ENCODE measurements at places on chromosomes 5 and 9. TPM values are rescaled to one million over a fixed set of nuclear protein-coding genes. Genes with fewer than 3 reads are reported as not detected.

The SV2C gene
- 3.4 TPM for total RNA-seq

The PCDHGA2 gene
- total RNA-seq: 6.1 TPM

The FOXD4L3 gene
- 0.49 TPM for total RNA-seq

The TXNDC8 gene
- not detected for total RNA-seq

The PPP3R2 gene
- total RNA-seq: not detected

The DOCK8 gene
- total RNA-seq: 18.4 TPM

The PCDHA9 gene
- 0.25 TPM for total RNA-seq

The SLC31A2 gene
- total RNA-seq: 11.5 TPM

The CKMT2 gene
- 3.4 TPM for total RNA-seq

The CDX1 gene
- total RNA-seq: not detected

GRCh38 chr5:27619982-27620381 is 581.6 kb upstream of the CDH9 start:
- no peak overlapping the region for H3K4me3 ChIP-seq
- no peaks in the 10 kb centered on the region for H3K27me3 ChIP-seq
- no peak for DNase-seq

GRCh38 chr5:149754172-149754880 is 24.2 kb downstream of the PPARGC1B start:
- no peak for DNase-seq
- H3K4me1 ChIP-seq: peaks cover 6% of the 10 kb centered on the region
- H3K27ac ChIP-seq: no peak overlapping the region
- no peaks in the 10 kb centered on the region for H3K27me3 ChIP-seq
- no peak overlapping the region for H3K4me3 ChIP-seq
- H3K36me3 ChIP-seq: no peaks in the 10 kb centered on the region

DNA sequence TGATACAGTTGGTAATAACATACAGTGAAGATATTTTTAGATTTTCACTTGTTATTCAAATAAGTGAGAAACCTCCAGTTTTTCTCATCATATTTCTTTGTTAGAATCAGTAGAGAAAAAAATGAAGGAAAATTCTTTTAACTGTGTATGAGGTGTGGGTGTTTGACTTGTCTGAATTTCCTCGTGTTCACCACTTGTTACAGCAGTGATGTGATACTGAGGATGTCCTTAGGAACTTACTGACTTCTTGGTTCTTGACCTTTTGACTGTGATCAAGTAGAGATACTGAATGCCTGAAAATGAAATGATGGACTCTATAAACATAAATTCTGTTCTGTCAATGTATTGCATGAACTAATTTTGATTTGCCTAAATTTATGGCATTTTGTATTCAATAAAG is 10.7 kb downstream of the PBX3 start:
- peaks cover 61% of the 10 kb centered on the region for H3K4me1 ChIP-seq
- no peak overlapping the region for H3K4me3 ChIP-seq
- H3K36me3 ChIP-seq: no peaks in the 10 kb centered on the region
- DNase-seq: no peak
- H3K27me3 ChIP-seq: no peaks in the 10 kb centered on the region

DNA sequence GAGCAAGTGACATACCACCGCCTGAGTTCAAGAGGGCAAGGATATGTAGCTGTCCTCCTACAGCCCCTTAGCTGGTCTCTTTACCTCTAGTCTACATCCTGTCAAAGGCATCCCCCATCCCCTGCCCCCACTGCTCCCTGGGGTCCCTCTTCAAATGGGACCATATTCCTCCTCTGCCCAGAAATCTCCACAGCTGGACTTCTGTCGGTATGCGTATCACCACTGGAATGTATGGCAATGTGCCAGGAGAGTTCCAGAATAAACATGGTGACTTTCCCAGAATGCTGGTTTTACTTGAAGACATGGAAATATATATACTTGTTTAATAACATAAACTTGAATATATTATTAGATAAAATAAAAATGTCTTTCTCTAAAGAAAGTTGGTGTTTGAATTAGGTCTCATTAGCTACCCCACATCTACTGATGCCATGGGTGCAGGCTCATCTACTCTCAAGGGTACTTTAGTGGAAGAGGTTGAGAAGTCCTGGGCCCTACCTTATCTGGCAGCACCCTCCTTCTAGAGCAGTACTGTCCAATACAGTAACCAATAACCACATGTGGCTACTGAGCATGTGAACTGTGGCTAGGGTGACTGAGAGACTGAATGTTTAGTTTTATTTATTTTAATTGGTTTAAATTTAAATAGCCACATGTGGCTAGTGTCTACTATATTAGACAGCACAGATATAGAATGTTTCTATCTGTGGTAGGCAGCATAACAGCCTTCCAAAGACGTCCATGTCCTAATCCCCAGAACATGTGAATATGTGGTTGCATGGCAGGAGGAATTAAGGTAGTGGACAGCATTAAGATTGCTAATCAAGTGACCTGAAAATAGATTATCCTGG is 181.7 kb upstream of the SLC30A5 start:
- H3K36me3 ChIP-seq: no peaks in the 10 kb centered on the region
- no peak overlapping the region for H3K4me3 ChIP-seq
- no peaks in the 10 kb centered on the region for H3K27me3 ChIP-seq
- no peaks in the 10 kb centered on the region for H3K4me1 ChIP-seq
- DNase-seq: no peak
- no peak overlapping the region for H3K27ac ChIP-seq

- H3K4me1 ChIP-seq: no peaks in the 10 kb centered on the region
- no peak overlapping the region for H3K4me3 ChIP-seq
- H3K27ac ChIP-seq: no peak overlapping the region
These were observed 75.1 kb downstream of the PSAT1 start for GRCh38 chr9:78371981-78372380.

DNA sequence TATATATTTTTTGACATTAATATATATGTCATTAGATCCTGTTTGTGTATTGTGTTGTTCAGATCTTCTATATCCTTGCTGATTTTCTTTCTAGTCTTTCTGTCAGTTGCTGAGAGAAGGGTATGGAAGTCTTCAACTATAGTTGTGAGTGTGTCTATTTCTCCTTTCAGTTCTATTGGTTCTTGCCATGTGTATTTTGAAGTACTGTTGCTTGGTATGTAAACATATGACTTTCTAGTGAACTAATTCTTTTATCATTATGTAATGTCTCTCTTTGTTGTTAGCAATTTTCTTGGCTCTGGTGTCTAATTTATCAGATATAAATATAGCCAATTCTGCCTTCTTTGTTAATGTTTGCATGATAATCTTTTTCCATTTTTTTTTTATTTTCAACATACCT is 84.3 kb upstream of the CAST start:
- no peak for DNase-seq
- H3K27me3 ChIP-seq: no peaks in the 10 kb centered on the region
- no peak overlapping the region for H3K27ac ChIP-seq
- no peak overlapping the region for H3K4me3 ChIP-seq
- no peaks in the 10 kb centered on the region for H3K4me1 ChIP-seq

- H3K4me3 ChIP-seq: no peak overlapping the region
- DNase-seq: no peak
- no peak overlapping the region for H3K27ac ChIP-seq
- H3K36me3 ChIP-seq: no peaks in the 10 kb centered on the region
- H3K4me1 ChIP-seq: no peaks in the 10 kb centered on the region
These were observed 10.0 kb downstream of the MAP1B start for GRCh38 chr5:72117307-72117706.

- no peaks in the 10 kb centered on the region for H3K36me3 ChIP-seq
- H3K27ac ChIP-seq: no peak overlapping the region
- H3K4me1 ChIP-seq: no peaks in the 10 kb centered on the region
- no peak for DNase-seq
These were observed 8.4 kb upstream of the RUSC2 start for GRCh38 chr9:35481347-35481975.

- H3K36me3 ChIP-seq: no peaks in the 10 kb centered on the region
- H3K27ac ChIP-seq: no peak overlapping the region
- no peaks in the 10 kb centered on the region for H3K27me3 ChIP-seq
- no peak overlapping the region for H3K4me3 ChIP-seq
- no peak for DNase-seq
- no peaks in the 10 kb centered on the region for H3K4me1 ChIP-seq
These were observed 245.1 kb downstream of the DOCK8 start for GRCh38 chr9:459491-460444.

- H3K4me3 ChIP-seq: no peak overlapping the region
- no peak for DNase-seq
These were observed 52.8 kb downstream of the ROR2 start for GRCh38 chr9:91897201-91897600.

DNA sequence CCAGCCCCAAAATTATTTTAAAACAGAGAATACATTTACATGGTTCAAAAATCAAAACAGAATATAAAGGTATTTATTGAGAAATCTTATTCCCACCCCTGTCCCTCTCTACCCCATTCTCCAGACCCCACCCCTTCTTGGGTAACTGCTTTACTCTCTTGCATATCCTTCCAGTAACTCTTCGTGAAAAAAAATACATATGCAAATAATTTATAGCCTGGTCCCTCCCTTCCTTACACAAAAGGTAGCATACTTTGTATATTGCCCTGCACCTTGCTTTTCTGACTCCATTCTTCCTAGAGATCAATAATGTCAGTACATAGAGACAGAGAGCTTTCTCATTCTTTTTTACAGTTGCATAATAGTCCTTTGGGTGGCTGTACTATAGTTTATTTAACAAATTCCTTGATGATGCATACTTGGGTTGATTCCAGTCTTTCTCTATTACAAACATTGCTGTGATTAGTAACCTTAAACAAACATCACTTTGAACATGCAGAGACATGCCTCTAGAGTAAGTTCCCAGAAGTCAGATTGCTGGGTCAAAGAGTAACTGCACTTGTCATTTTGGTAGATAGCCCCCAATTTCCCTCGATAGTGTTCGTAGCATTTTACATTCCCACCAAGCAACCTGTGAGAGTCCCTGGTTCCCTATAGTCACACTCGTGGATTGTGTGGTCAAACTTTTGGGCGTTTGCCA is 47.9 kb downstream of the STOM start:
- peaks cover 61% of the 10 kb centered on the region for H3K4me1 ChIP-seq
- H3K36me3 ChIP-seq: peaks cover under 1% of the 10 kb centered on the region
- no peaks in the 10 kb centered on the region for H3K27me3 ChIP-seq
- H3K27ac ChIP-seq: peak overlapping the region; percentile 98
- no peak for DNase-seq

DNA sequence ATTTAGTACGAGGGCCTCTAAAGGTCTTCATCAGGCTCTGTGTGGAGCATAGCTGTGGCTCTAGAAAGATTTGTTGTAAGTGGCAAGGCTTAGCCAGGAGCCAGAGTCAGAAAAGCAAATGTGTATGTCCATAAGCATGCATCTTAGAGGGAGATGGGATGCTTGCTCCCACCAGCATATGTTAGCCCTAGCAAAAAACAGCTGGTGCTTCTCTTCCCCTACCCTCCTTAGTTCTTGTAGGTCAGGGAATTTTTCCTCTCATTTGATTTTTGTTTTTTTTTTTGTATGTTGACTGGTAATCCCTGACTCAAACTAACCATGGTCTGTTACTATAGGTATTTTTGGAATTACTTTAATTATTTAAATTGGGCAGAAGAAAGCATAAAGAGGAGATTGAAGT is 7.7 kb downstream of the TNFSF15 start:
- no peak overlapping the region for H3K4me3 ChIP-seq
- no peak for DNase-seq
- H3K27me3 ChIP-seq: no peaks in the 10 kb centered on the region

- H3K27ac ChIP-seq: no peak overlapping the region
- H3K4me1 ChIP-seq: no peaks in the 10 kb centered on the region
- no peak for DNase-seq
- H3K36me3 ChIP-seq: no peaks in the 10 kb centered on the region
These were observed 1081.6 kb upstream of the ACO1 start for GRCh38 chr9:31302620-31303418.

GRCh38 chr5:41432481-41433253 is 77.7 kb downstream of the PLCXD3 start:
- H3K4me3 ChIP-seq: no peak overlapping the region
- no peaks in the 10 kb centered on the region for H3K36me3 ChIP-seq
- DNase-seq: no peak

DNA sequence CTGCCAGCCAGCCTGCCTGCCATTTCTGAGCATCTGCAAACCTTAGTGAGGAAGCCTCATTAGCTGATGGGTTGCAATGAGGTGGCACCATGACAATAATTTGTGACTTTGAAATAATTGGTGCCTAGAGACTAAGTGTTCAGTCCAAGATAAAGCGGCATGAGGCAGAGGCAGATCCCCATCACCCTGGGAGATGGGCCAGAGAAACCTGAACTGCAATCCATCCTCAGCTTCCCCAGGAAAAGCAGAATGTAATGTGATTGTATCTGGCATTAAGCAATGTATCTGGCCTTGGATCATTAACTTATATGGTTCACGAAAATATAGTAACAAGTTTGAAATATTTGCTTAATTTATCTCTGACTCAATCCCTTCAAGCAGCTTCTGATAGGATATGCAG is 101.0 kb downstream of the SPOCK1 start:
- DNase-seq: no peak
- H3K27me3 ChIP-seq: no peaks in the 10 kb centered on the region
- H3K36me3 ChIP-seq: no peaks in the 10 kb centered on the region
- H3K4me1 ChIP-seq: no peaks in the 10 kb centered on the region
- no peak overlapping the region for H3K27ac ChIP-seq

DNA sequence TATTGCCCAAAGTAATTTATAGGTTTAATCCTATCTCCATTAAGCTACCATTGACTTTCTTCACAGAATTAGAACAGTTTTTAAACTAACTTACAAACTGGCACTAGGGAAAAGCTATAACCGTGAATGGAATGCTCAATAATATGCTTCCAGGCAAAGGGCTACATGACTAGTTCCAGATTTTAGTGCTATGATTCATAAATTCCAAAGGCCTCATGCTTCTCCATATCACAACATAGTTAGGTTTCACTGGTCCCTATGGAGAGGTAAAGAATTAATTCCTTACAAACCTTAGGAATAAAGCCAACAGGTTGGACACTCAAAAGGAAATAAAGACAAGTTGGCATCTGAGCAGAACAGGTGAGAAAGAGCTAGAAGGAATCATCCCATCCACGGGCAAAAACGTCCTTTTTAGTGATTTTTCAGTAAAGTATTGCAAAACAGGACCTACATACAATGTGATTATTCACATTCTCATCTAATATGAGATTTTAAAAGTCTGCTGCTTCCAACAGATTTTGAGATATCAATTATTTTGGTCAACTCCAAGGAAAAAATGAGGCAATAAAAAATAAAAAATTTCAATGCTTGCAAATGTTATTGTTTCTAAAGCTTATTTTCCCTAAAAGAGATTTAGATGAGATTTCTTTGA is 97.0 kb upstream of the TARS1 start:
- no peaks in the 10 kb centered on the region for H3K36me3 ChIP-seq
- H3K27me3 ChIP-seq: no peaks in the 10 kb centered on the region
- H3K4me3 ChIP-seq: no peak overlapping the region

- H3K4me1 ChIP-seq: no peaks in the 10 kb centered on the region
- no peaks in the 10 kb centered on the region for H3K27me3 ChIP-seq
- DNase-seq: no peak
- H3K36me3 ChIP-seq: no peaks in the 10 kb centered on the region
- H3K4me3 ChIP-seq: no peak overlapping the region
These were observed 18.6 kb upstream of the KDM4C start for GRCh38 chr9:6739218-6739617.

DNA sequence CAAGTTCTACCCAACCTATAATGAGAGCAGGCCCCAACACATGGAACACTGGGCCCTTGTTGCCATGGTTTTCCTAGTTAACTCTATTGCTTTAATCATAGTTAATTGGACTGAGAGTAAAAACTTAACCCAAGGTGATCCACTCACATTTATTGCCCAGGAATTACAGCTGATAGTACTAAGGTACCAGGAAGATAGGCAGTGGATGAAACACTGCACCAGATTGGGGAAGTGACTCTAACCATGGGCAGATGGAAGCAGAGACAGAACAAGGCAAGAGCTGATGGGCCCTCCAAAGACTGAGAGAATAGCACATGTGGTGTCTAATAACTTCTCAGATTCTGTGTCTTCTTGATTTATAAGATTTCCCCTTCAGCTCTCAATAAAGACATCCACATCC is 145.7 kb upstream of the TRIM32 start:
- H3K27ac ChIP-seq: no peak overlapping the region
- DNase-seq: no peak
- H3K36me3 ChIP-seq: no peaks in the 10 kb centered on the region
- H3K4me1 ChIP-seq: no peaks in the 10 kb centered on the region
- no peaks in the 10 kb centered on the region for H3K27me3 ChIP-seq

Measured in vagina (tissue), 2 donors.